ENCODE measurements at places on chromosomes 11 and 22. TPM values are rescaled to one million over a fixed set of nuclear protein-coding genes. Genes with fewer than 3 reads are reported as not detected.

APOBEC3H gene
- 1.6 TPM for total RNA-seq

APOBEC3B gene
- 0.41 TPM for total RNA-seq

GRCh38 chr11:126341760-126342161, 13.7 kb upstream of the ST3GAL4 start:
- DNase-seq = no peak

DEFB131B gene
- total RNA-seq = not detected

GRCh38 chr22:17108256-17109112, 12.7 kb downstream of the TMEM121B start:
- no peak for DNase-seq

- no peak for DNase-seq
These were observed 1330.2 kb upstream of the TENM4 start for GRCh38 chr11:80771017-80771416.

LRP4 gene
- total RNA-seq = not detected

GRCh38 chr11:84608837-84609196, 1018.3 kb downstream of the DLG2 start:
- DNase-seq = no peak

DNA sequence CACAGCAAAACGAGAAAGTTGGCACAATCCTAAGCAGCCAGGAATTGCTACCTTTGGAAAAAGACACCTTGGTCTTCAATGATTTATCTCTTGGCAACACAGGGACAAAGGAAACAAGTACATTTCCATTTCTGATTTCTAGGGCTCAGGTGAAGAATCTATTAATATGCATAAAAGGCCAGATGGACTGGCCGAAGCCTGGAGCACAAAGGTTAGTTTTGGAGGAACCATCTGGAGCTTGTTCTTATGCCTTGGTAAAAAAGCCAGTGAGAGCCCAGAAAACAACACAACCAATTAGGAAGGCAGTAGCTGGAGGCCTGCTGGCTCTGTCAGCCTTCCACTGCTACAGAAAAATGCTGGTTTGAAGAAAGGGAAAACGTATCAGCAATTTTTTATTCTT, 713.5 kb upstream of the API5 start:
- DNase-seq = no peak

- no peak for DNase-seq
These were observed 22.3 kb downstream of the CDKN1C start for GRCh38 chr11:2863276-2863618.

- DNase-seq = no peak
These were observed 274.5 kb upstream of the B3GAT1 start for GRCh38 chr11:134686460-134687061.

- DNase-seq = no peak
These were observed 86.1 kb downstream of the TRIM44 start for GRCh38 chr11:35748644-35749043.

DNA sequence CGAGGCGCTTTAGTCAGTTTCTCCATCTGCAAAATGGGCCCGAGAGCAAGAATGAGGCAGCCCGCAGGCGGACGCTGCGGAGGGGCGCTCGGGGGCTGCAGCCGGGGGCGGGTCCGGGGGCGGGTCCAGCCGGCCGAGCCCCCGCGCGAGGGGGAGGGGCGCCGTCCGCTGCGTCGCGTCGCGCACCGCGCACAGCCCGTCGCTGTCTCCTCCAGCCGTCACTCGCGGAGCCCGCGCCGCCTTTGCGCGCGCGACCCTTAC, 282 bp downstream of the PC start:
- no peak for DNase-seq

OAF gene
- 5.5 TPM for total RNA-seq

DNA sequence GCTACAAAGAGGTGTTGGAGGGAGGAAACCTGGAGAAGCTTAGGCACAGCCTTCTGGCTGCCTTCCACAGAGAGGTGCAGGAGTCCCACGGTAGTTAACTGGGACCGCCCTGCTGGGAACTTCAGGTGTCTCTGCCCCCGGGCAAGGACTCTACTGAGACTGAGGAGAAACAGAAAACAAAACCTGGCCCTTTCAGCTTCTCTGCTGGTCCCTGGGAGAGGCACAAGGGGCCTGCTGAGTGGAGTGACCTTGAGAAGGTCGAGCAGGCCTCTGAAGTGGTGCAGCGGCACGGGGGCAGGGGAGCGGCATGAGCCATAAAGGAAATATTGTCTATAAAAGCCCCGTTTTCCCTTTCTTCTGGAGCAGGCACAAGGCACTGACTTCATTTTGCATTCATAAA, 38.9 kb downstream of the NTM start:
- no peak for DNase-seq

TUBA8 gene
- 1.3 TPM for total RNA-seq

ACR gene
- not detected for total RNA-seq

DNA sequence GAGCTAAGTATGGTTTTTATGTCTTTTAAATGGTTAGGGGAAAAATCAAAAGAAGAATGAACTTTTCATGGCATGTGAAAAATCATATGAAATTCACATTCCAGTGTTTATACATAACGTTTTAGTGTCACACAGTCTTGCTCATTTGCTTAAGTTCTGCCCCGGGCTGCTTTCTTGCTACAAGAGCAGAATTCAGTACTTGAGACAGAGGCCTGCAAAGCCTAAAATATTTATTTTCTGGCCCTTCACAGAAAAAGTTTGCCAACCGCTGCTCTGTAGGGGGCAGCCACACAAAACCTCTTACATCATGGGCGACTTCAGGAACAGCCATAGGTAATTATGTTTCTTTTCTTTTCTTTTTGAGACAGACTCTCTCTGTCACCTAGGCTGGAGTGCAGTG, 1.0 kb upstream of the ATG2A start:
- DNase-seq = no peak

ZDHHC24 gene
- total RNA-seq = 15.9 TPM

GRCh38 chr11:118636569-118637290, 29.3 kb downstream of the PHLDB1 start:
- DNase-seq = no peak

DNA sequence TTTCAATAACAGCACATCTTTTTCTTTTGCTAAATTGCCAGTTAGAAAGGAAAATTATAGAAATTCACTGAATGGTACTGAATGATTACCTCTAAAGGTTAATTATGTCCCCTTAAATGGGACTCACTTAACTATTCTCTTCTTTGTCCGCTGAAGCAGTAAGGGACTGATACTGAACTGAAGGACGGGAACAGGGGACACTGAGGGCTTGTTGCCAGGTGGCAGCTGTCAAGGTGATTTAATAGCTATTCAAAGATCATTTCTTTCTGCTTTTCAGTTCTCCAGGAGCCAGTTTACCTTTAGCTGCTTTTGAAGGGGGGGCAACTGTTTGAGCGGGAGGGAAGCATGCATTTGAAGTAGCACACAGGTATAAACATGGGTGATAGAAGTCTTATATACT, 325.4 kb upstream of the CCDC90B start:
- DNase-seq = no peak

GRCh38 chr22:27269751-27270543, 531.6 kb downstream of the MN1 start:
- no peak for DNase-seq

PLAAT3 gene
- 5.0 TPM for total RNA-seq

IGSF9B gene
- 11.6 TPM for total RNA-seq

ARHGAP20 gene
- 0.06 TPM for total RNA-seq

- DNase-seq = no peak
These were observed 166.8 kb downstream of the NTM start for GRCh38 chr11:131537196-131537595.

DNA sequence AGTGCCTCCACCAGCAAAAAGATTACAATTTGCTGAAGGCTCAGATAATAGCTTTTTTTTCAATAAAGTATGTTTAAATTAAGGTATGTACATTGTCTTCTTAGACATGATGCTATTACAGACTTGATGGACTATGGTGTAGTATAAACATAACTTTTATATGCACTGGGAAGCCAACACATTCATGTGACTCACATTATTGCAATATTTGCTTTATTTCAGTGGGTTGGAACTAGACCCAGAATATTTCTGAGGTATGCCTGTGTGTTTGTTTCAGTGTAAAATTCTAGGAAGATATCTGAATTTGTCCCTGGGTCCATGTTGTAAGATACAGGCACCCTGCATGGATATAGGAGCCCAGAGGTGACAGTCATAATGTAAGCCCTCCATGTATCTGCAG, 120.0 kb upstream of the BDNF start:
- no peak for DNase-seq

DNA sequence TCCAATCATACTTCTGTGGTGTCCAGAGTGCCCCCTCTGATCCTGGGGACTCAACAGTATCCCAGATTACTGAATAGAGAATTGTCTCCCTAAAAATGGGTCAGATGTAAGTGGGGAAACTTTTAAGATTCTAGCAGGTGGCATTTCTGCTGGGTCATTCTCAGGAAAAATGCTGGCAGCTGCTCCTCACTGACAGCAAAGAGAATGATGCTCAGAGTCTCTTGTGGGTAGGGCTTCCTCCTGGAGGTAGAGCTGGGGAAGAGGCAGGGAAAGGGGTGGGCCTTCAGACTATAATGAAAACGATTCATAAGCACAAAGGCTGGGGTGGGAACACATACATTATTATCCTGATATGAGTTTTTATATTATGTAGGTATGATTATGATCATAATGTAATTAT, 647.2 kb downstream of the NELL1 start:
- DNase-seq = no peak

DNA sequence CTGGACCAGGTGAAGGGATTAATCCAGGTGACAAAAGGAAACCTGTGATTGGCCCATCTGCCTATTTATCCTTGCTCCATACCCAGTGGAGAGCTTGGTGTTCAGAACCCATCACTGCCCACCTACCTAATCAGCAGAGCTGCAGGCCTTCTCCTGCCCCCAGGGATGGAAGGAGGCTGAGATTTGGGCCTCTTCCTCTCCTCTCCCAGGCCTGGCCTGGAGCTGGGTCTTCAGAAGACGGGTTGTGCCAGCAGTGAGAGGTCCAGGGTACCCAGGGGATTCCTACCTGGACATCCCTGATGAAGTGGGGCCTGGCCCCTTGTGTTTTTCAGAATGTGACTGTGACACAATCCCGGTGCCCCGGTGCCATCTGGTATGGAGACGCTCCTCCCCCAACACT, 80.3 kb upstream of the MYOD1 start:
- DNase-seq = no peak

CYB5R2 gene
- not detected for total RNA-seq

- no peak for DNase-seq
These were observed 19.6 kb downstream of the SOX6 start for GRCh38 chr11:16336721-16337120.

GRCh38 chr11:5713695-5714094, 22.6 kb upstream of the OR56B1 start:
- DNase-seq = no peak

DNA sequence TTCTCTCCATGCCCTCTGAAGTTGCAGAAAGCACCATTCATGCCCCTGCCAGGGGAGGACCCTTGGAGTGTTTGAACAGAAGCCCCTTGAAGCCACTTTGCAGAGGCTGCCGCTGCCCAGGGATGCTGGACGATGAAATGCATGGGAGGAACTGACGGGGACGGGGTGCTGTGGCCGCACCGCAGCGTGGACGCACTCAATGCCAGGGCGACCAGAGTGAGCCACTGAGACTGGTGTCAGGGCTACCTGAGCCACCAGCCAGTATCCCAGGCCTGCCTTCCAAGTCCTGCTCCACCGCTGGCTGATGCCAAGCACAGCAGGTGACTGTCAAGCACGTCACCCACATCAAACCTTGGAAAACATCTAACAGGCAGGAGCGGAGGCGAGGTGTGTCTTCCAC, 17.6 kb downstream of the PHF21B start:
- no peak for DNase-seq

PATE4 gene
- not detected for total RNA-seq

DNA sequence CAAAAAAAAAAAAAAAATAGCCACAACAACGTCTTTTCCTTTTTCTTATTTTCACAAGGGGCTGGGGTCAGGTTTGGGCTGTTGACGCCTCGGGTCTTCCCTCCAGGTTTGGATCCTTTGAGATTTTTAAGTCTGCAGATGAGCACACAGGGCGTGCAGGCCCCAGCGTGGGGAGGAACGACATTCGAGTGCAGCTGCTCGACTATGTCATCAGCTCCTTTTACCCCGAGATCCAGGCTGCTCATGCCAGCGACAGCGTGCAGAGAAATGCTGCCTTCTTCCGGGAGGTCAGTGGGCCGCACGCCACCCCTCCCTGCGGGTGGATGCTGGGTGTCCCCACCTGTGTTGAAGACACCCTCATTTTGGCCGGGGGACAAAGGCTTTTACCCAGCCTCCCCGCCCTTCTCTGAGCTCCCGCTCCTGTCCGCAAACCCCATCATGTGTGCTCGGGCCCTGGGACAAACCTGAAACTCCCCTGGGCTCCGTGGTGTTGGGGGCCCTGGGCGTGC, 7.7 kb downstream of the SELENOO start:
- no peak for DNase-seq

SULT4A1 gene
- total RNA-seq = not detected

DNA sequence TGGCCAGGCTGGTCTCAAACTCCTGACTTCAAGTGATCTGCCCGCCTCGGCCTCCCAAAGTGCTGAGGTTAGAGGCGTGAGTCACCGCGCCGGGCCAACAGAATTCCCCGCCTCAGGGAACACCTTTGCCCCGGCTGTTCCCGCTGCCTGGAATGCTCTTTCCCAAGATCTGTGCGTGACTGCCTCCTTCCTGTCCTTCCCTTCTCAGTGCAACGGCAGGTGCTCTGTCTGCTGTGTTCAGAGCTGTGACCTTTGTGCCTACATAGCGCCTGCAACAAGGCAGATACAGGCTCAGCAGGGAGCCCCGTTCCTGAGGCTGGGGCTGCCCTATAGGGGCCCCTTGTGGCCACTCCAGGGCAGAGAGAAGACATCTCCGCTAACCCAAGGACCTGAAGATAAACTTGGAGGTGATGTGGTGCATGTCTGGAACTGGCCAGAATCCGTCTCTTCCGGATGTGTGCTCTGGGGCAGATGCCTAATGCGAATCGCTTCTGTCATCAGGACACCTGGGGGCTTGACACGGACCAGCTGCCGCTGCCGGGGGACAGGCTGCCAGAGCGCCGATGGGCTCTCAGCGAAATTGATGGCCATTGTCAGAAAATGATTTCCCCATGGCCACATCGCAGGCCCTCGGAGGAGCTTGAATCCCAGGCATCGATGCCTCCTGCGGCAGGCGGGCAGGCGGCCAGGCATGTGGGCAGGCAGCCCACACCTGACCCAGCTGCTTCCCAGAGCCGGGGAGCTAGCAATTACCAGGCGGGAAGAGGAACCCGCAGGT, 43.5 kb upstream of the TCF20 start:
- no peak for DNase-seq

CARD16 gene
- total RNA-seq = 18.7 TPM

- no peak for DNase-seq
These were observed 215.7 kb upstream of the FOLH1 start for GRCh38 chr11:49424136-49424535.

MUC5AC gene
- total RNA-seq = not detected
